ENCODE measurements at places on chromosomes 5 and 9. TPM values are rescaled to one million over a fixed set of nuclear protein-coding genes. Genes with fewer than 3 reads are reported as not detected.

Gene GALT
- polyA plus RNA-seq: 29.1 TPM

Gene SV2C
- polyA plus RNA-seq: not detected

Gene LOX
- 1,226 TPM for polyA plus RNA-seq

Gene TRPM6
- not detected for polyA plus RNA-seq

Measured in GM23248 (cell line).